Putamen (tissue), 1 donor: ENCODE measurements at places on chromosomes 7 and 10.

DNA sequence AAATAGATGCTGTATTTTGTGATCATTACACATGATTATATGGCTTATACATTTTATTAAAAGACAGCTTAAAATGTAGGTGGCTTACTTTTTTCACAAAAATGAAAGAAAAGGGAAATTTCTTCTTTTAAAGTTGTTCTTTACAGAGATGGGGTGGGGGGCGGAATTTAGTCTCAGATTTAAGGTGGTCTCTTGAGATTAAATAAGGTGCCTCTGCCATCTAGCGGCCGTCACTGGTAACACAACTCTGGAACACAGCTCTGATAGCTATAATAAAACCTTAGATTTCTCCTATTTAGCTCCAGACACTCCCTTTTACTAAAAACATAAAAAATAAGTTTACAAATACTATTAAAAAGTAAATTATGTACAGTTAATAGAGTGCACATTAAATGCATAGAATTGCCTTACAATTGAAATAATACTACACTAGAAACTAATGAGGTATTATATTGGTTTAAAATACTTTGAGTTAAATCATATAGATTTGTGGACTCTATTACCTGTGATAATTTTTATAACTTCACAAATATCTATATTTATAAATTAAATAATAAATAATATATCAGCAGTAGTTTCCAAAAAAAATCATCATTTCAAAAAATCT is 210.9 kb downstream of the DGKB start:
- DNase-seq: peak; percentile 33

- no peak for DNase-seq
These were observed 13.9 kb downstream of the GRB10 start for GRCh38 chr7:50768485-50769474.

DNA sequence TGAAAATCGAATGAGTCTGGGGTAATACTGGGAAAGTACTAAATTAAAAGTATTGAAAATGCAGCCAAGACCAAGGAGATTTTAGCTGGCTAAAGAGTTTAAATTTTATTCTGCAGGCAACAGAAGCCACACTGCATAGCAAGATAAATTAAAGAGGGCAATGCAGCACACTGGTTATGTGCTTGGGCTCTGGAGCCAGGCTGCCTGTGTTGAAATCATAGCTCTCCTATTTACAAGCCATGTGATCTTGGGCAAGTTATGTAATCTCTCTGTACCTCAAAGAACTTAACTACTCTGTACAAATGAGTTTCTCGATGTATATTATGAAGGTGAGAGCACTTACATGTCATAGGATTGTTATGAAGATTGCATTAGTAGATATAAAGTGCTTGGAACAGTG is 9.9 kb downstream of the SLC25A13 start:
- DNase-seq: peak; percentile 72

DNA sequence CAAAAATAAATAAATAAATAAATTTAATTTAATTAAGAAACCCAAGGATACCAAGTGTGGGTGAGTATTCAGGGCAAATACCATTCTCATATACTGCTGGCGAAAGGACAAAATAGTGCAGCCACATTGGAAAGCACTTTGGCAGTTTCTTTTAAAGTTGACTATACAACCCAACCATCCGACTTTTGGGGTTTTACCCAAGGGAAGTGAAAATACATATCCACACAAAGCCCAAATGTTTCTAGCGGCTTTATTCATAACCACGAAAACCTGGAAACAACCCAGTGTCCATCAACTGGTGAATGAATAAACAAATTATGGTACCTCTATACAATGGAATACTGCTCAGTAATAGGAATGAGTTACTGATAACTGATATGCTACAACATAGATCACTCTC is 36.2 kb upstream of the OGDHL start:
- DNase-seq: no peak

DNA sequence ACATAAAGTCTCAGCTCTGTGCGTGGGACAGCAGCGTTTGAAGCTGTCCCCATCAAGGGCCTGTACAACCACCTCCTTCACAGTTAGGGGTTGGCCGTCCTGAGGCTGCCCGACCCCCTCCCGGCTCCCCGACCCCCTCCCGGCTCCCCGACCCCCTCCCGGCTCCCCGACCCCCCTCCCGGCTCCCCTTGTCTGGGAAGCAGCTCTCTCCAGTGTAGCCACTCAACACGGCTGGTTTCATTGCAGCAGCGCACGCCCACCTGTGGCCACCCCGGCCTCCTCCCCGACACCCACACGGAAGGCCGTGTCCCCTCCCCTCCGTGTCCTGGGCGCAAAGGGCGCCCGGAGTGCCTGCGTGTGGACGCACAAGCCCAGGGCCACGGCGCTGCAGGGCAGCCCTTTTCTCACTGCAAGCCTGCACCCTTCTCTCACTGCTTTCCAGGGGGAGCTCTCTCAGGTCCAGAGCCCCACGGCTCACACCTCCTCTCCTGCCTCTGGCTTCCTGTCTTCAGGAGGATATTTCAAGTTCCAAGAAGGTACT is 20.9 kb upstream of the FAM20C start:
- no peak for DNase-seq

- DNase-seq: no peak
These were observed 59.0 kb upstream of the FGL2 start for GRCh38 chr7:77258593-77258992.

DNA sequence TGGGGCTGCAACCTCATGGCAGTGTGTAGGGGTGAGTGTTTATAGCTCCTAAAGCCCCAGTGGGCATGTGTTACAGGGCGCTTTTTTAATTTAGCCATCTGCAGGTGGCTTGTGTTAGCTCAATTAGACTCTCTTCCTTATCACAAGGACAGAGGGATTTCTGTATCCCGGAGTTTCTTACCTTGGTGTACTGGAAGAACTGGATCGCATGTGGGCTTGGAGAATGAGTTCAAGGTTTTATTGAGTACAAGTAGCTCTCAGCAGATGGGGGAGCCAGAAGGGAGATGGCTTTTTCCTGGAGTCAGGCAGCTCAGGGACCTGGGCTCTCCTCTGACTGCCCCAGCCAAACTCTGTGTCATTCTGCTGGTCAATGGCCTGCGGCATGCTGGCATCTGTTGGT is 153.5 kb upstream of the C7orf33 start:
- no peak for DNase-seq

DNA sequence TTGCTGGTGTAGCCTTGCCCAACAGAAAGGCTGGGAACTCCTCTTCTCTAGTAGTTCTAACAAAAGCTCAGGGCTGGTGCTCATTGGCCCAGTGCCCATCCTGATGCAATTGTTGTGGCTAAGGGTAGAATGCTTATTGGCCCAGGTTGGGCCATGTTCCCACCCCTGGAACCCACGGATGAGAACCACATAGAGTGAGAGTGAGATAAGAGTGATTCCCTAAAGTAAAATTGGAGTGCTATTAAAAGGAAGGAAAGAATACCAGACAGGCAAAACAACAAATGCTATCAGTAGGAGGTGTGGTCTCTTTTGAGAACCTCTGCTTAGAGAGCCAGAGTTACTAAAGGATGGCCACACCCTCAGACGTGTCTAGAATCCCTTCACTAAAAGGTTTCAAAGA is 49.2 kb downstream of the LGI1 start:
- no peak for DNase-seq

DNA sequence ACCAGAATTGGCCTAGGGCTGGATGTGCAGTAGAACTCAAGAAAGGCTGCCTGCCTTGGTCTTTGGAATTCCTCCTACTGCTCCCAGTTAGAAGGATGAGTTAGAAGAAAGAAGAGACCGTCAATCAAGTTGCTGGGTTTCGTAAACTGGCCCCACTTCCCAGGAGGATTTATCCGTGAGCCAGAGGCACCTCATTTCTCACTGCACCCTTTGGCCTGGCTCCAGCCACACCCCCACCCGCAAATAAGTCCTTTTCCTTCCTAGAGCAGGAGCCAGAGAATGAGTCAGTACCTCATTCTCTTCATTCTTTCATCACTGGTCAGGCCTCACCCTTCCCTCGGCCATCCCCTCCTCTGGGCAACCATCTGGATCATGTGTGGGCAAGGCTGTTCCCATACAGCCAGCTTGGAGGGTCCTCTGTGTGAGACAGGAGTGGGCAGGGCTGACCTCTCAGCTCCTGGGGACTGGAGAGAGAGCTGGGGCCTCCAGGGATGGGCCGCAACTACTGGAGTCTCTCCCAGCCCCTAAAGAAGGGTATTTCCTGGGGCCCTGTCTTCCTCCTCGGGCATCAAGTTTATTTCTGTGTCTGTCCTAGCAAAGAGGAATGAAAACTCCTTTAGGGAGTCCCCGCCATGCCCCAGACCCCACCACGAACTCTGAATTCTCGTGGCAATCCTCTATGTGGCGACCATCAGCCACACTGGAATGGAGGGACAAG is 87.2 kb upstream of the DUSP5 start:
- DNase-seq: no peak

- DNase-seq: no peak
These were observed 153.0 kb downstream of the DIP2C start for GRCh38 chr10:536371-536925.

DNA sequence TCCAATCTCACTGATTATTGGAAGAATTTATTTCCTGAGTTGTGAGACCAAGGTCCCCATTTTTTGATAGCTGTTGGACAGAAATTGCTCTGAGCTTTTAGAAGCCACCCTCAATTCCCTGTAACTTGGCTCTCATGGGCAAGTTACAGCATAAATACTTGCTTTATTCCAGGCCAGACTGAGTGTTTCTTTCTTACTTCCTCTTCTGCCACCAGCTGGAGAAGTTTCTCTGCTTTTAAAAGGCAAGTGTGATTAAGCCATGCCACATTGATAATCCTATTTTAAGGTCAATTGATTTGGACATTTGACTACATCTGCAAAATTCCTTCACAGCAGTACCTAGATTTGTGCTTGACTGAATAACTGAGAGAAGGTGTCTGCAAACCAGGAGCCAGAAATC is 14.1 kb upstream of the TAS2R41 start:
- DNase-seq: no peak

- no peak for DNase-seq
These were observed 43.3 kb downstream of the GPR37 start for GRCh38 chr7:124722292-124722691.
